ENCODE measurements at places on chromosomes 3 and 15.

GRCh38 chr3:53083949-53084309 is 38.1 kb upstream of the SFMBT1 start:
- no peak for DNase-seq

- DNase-seq: peak; percentile 10
Observed at GRCh38 chr15:45790325-45790943, 155.6 kb downstream of the SQOR start.

GRCh38 chr3:10248984-10249748 is 907 bp downstream of the TATDN2 start:
- peak; percentile 36 for DNase-seq

DNA sequence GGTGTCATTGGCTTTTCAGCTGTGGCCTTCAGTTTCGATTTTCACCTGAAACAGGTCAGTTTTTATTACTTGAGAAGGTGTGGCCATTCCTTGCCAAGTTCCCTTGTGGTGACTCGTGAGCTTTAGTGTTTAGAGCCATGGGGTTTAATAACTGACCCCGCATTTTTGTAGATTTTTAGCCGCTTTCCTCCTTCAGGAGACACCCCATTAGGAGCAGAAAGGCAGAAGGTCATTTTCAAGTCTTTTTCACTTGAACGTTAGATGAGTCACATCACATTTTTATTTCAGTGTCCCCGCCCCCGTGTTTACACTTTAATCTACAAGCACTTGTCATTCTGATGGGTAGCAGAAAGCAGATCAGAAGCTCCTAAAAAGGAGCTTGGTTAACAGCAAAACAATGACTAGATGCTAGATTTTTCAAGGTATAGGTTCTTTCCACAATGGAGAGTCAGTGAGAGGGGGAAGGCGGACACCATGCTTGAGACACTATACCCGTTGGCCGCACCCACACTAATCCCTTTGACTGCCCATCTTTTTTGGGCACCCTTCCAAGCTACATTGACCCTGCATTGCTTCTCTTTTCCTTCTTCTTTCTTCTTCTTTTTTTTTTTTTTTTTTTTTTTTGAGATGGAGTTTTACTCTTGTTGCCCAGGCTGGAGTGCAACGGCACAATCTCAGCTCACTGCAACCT is 132.7 kb downstream of the GHSR start:
- DNase-seq: no peak

- no peak for DNase-seq
Observed at GRCh38 chr3:110767838-110768237, 303.8 kb upstream of the NECTIN3 start.

GRCh38 chr15:68431792-68432401 is at the start of gene ITGA11:
ITGA11 (minus strand) TSS chr15:68432163; CDS start chr15:68432066, 97 bp downstream.
- peak; percentile 34 for DNase-seq

DNA sequence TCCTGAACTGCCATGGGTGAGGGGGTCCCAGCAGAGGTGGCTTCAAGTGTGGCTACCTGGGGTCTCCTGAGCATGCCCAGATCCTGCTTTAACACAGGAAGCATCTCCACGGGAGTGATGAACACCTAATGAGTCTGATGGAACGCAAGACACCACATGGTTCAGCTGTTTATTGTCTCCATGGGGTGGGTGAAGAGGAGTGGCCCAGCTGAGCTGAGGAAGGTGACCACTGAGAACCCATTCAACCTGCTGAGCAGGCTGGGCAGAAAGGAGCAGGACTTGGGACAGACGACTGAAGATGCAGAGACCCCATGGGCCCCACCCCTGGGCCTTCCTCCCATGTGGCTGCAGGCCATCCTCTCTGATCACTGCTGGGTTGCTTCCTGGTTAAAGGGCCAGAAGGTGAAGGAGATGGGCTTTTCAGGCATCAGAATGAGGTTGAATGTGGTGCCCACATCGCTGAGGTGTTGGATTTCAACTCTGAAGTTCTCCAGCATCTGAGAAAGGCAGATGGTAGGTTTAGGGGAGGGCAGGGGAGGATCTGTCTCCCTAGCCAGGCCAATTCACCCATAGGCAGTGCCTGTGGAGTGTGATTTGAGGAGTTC is 29.7 kb downstream of the CYP11A1 start:
- DNase-seq: no peak

DNA sequence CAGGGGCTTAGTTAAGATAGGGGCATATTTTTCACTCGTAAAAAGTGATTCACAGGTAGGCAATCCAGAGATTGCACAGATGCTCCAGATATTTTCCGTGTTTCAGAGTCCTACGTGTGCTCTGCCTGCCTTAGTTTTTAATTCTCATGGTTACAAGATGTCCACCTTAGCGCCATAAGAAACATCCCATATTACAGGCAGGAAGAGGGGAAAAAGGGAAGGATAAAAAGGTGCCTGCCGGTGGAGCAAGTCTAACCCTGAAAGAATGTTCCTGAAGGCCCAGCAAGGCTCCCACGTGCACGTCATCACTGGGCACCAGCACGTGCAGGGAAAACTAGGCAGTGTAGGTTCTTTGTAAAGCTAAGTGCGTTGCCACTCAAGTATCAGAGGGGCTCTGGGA is 10.1 kb upstream of the MOBP start:
- no peak for DNase-seq

GRCh38 chr3:184230081-184230602 is 757 bp downstream of the VWA5B2 start:
- DNase-seq: no peak

DNA sequence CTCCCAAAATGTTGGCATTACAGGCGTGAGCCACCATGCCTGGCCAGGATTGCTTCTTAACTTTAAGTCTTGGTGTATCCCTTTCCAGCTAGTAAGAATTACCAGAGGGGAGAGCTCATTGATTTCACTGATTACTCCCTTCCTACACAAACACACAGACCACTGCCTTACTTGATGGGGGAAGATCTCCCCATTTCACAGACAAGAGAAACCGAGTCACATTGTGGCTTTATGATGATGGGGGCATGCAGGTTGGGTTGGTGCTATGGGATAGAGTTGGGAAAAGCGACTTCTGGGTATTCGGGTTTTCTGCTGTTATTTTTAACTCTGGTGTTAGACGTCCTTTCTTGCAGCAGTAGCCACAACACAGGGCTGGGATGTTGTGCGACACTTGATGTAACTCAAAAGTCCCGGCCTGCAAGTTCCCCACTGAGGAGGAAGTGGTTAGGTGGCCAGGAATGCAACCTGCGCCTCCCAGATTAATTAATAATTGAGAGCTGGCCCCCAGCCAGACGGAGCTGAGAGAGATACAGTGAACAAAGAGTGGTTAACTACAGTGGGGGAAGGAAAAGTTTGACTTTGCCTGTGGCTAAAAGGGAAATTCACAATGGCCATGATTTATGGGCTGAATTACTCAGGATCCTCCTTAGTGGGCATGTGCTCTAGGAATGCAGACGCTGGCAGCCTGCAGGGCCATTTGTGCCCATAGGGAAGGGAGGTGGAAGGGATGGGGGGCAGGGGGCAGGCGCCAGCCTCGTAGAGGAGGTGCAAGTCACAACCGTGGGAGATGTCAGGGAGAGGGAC is 63.6 kb downstream of the SMAD6 start:
- no peak for DNase-seq

- no peak for DNase-seq
Observed at GRCh38 chr15:84715441-84716035, 401 bp downstream of the SEC11A start.

DNA sequence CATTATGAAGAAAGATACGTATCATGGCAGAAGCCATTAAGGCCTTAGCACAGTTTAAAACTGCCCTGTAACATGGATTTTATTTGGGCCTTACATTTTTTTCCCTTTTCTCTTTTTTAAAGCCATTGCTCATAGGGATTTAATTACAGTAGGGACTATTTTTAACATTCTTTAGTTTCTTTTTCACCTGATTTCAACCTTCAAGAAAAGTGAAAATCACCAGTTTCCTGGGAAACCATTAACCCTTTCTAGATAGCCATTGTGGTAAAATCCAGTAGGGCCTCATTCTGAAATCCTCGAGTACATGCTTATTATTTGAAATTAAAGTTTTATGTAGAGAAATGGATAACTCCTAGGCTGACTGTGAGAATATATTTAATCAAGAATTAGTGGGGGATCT is 3.1 kb downstream of the SPRED1 start:
- no peak for DNase-seq

DNA sequence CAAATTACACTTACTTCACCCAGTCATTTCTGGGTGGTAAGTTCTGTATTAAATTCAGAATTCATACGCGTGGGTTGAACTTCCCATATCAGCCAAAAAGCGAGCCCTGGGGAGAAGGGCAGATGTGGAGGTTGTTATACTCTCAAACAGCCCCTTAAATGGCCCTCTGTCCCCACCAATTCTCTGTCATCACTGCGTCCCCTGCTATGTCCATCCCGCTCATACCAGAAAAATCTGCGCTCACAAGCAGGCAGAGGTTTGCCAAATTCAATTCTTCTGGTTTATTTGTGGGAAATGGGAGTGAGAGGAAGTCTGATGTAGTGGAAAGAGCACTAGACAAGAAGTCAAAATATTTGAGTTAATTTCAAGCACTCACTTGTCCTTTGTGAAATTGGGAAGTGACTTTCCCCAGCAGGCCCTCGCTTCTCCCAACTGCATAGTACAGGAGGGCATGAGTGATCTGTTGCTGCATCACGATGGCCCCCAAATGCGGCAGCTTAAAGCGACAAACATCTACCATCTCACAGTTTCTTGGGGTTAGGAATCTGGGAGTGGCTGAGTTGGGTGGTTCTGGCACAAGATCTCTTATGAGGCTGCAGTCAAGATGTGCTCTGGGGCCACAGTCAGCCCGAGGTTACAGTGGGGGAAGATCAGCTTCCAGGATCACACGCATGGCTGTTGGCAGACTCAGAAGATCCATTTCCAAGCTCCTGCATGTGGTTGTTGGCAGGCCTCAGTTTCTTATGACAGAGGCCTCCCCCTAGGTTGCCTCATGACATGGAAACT is 67.7 kb downstream of the CPN2 start:
- no peak for DNase-seq

DNA sequence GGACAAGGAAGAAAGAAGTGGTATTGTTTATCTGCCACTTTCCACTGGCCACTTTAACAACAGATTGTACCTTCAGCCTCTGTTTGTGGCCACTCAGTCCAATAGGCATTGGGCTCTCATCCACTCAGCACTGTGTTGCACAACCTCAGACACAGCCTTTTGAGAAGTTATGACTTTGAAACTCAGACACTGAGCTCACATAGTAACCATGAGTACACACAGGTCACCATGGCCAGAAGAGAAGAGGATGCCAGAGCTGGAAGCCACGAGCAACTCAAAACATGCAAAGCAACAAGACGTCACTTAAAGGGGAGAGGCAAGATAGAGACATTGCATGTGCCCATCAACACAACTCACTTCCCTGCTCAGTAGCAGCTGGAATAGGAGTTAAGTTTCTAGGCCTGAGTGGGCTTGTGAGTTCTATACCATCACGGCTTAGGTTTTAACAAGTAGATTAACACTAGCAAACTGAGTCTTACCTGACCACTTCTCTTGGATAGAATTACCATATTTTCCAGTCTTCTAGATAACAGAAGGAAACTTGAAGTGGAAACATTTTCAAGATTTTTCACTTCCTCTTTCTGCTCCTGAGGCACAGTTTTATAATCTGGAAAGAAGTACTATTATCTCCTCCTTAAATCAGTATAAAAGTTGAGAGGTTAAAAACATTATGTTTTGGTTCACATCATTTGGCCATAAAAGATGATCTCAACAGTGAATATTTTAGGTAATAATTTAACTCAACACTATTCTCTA is 103.5 kb downstream of the IMPG2 start:
- no peak for DNase-seq

GRCh38 chr3:187040516-187041361 is 98.6 kb downstream of the RPL39L start:
- DNase-seq: no peak

GRCh38 chr15:25226360-25226759 is 212.5 kb downstream of the UBE3A start:
- DNase-seq: no peak

- DNase-seq: no peak
Observed at GRCh38 chr3:44842376-44842775, 19.3 kb upstream of the TMEM42 start.

DNA sequence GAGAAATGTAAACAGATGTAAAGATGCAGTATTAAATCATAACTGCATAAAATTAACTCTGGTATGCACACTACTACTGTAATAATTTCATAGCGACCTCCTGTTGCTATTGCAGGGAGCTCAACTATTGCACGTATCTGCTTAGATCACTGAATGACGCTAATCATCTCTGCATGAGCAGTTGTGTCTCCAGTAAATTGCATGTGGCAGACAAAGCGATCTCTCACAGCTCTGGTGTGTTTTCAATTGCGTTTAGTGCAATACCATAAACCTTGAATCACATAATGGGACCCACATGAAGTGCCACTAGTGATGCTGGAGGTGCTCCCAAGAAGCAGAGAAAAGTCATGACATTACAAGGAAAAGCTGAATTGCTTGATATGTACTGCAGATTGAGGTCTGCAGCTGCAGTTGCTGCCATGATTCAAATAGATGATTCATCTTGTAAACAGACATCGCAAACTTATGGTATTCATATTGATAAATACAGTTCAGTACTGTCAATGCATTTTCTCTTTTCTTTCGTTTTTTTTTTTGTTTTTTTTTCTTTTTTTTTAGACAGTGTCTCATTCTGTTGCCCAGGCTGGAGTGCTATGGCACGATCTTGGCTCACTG is 30.2 kb upstream of the LCTL start:
- DNase-seq: no peak

- no peak for DNase-seq
Observed at GRCh38 chr15:82943176-82943575, 9.3 kb downstream of the HOMER2 start.

DNA sequence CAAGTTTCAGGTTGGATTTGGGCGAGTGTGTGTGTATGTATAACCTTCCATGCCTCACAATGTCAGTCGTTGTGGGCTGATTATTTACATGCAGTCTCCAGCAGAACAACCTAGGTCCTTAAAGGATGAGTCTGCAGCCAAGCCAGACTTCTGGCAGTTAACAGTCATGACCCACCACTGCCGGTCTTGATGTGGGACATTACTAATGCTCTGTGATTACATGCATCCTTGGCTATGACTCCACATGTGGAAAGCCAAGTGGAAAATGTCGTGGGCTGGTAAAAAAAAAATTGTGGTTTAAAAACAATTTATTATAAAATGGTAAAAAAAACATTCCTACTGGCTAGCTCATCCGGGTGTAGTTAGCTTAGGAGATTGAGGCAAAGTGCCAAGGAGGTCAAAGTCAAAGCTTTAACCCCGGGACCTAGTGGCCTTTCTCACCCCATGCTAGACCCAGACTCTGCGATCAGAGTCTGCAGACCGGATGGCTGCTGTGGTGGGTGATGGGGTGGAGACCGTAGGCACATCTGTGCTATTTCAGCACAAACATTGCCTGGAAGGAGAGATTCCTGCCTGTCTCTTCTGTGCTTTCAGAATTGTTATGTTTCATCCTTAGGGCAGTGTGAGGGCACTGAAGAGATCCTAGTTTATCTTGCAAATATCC is 6.8 kb downstream of the RARRES1 start:
- DNase-seq: no peak

DNA sequence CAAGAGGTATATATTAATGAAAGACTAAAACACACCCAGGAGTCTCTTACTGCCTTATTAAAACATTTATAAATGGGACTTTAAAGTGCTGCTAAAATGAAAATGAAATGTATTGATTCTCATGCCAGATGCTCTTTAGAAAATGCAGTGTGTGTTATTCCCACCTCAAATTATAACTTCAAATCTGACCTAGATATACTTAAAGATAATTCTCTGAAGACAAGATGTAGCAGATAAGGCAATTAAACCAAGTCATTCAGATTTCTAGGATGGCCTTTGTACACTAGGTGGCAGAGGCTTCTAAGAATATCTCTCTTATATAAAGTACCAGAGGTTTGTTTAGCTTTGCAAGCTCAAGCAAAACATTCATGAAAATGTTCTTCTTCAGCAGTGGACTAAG is 26.9 kb upstream of the GOLGA8B start:
- DNase-seq: no peak

GRCh38 chr3:141411251-141411771 is 43.0 kb downstream of the ZBTB38 start:
- DNase-seq: no peak

Measured in GM12891 (cell line).